T-cell (primary cell): ENCODE measurements at places on chromosomes 7 and 10.
A peak's percentile ranks its signal among the peaks of the same experiment; 100 is the strongest.

DNA sequence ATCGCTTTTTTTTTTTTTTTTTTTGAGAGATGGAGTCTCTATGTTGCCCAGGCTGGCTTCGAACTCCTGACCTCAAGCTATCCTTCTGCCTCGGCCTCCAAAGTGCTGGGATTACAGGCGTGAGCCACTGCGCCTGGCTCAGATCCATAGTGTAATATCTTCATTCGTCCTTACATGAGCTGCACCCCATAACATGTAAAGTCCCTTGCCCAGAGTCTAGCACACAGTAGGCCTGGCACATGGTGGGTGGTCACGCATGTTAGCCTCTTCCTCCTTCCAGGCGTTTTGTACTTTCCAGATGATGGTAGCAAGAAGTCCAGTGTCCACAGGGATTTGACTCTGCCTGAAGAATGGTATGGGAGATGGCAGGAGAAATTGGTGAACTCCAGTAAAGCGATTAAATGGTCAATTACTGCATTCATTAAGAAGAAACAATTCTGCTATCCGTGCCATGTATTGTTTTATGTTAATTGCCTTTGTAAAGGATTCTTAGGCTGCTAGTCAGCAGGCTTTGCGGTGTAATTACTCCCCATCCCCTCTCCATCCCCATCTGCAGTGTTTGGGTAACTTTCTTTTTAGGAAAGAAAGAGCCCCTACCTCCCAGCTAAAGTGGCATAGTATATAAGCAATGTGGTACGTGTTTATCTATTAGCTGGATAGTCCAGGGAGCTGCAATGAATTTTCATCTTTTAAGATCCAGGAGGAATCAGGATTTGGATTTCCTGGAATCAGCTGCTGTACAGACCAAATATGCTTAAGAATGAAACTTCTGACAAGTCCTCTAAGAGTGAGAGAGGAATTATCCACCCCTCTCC, 1.2 kb downstream of the TPST1 start:
- DNase-seq: no peak

- no peak for DNase-seq
Measured at GRCh38 chr10:113995201-113995600, 48.5 kb upstream of the ADRB1 start.

GRCh38 chr10:132332433-132332754, 401 bp downstream of the LRRC27 start:
- no peak for DNase-seq

- no peak for DNase-seq
Measured at GRCh38 chr10:62885684-62886461, 69.7 kb upstream of the EGR2 start.

- DNase-seq: peak; percentile 69
Measured at GRCh38 chr10:30705101-30705624, 75.6 kb upstream of the LYZL2 start.

DNA sequence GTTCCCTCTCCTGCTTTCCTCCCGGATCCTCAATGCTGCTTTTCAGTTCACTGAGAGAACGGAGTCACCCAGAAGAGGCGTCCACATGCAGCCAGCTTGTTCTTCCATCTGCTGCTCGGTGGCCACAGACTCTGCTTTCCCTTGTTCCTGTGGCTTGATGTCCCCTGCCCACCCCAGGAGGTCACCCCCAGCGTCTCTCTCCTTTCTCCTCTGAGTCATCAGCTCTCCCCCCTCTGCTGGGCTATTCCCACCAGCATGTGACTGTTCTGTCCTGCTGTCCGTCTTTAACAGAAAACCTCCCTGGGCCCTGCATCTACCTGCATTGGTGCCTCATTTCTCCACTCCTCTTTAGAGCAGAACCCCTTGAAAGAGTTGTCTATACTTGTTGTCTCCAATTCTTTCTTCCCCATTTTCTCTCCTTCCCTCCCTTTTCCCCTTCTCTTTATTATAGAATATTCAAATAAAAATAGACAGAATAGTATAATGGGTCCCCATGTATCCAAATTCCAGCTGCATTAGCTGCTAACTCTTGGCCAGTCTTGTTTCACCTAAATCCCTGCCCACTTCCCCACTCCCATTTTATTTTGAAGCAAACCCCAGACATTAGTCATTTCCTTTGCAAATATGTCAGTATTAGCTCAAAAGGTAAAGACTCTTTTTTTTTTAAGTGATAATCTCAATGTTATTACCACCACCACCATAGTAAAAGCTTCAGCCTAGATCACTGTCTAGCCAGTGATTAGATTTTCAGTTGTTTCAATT, 4.1 kb downstream of the ZNF282 start:
- DNase-seq: no peak

DNA sequence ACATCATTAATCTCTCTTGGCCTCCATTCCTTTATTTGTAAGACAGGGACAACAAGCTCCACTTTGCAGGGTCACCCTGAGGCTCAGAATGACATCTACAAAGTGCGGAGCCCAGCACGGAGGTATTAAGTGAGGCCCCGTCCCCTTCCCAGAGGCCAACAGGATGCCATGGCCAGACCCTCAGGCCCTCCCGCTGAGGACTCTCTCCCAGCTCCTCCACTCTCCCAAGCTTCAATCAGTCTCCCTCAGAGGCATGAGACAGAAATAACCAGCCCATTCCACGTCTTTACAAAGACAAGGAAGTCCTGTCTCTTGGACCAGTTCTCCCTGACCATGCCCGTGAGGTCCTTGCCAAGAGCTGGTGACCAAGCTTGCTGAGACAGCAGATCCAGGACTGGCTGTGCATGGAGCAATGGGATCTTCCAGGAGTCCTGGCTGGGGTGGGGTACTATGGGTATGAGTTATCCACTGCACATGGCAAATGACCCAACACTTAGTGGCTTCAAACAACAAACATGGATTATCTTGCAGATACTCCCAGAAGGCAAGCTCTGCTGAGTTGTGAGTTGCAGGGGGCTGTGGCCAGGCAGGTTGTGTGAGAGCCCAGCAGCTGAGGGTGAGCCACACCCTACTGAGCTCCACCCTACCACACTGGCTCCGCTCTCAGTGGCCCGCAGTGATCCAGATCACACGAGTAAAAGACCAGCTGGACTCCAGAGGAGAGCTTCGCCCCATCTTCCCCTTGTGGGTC, 4.3 kb upstream of the PPIF start:
- DNase-seq: no peak

DNA sequence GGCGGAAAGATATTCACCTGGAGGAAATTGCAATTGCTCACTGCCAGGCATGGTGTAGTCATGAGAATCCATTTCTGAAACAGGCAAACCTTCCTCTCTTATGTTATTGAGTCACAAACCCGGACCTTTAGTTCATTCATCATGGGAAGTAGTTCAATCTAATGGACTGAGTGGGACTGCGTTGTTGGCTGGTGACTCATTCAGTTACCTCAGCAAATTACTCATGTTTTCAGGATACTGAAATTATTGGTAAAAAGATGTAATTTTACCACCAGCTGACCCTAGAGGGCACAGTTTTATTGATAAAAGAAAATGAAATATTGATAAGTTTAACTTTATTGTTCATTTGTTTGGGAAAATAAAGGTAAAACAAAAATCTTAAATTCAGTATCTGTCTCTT, 1194.4 kb upstream of the SORCS1 start:
- no peak for DNase-seq

DNA sequence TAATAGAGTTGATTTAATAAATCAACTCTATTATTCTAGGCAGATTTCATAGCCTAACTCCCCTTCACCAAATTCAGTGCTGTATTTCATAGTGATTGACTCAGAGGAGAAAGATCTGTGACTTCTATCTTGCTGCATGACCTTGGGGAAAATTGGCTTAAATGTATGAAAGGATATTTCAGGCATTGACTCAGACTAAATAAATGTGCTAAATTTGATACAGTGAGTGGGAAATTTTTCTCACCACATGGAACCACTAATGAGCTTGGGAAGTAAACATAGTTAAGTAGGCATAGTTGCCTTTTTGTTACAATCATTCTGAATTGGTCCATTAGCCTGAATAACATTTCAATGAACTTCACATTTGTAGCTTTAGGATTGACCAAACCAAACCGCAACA, 89.0 kb upstream of the PRPS1L1 start:
- no peak for DNase-seq
